ENCODE measurements at places on chromosomes 4 and X.

GRCh38 chr4:143359644-143360193, 23.0 kb downstream of the GAB1 start:
- DNase-seq: no peak

GRCh38 chr4:151455212-151455611, 46.2 kb downstream of the FHIP1A start:
- no peak for DNase-seq

- DNase-seq: no peak
Measured at GRCh38 chr4:106314960-106315359, 1.0 kb downstream of the TBCK start.

DNA sequence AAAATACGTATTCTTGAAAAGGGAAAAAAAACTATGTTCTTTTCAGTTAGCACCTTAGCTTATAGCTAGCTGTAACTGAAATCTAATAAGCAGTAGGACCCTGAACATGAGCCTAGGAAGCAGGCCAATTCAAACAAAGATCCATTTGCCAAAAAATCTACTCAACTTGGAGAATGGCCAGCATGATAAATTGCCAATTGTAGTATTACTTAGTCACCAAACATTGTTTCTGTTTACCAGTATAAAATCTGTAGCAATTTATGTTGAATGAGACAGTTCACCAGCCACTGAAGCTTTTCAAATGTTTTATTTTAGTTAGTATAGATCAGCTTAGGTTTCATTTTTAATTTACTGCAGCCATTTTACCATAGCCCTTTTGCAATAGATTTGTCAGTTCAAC, 323.6 kb upstream of the DIPK2B start:
- DNase-seq: no peak

DNA sequence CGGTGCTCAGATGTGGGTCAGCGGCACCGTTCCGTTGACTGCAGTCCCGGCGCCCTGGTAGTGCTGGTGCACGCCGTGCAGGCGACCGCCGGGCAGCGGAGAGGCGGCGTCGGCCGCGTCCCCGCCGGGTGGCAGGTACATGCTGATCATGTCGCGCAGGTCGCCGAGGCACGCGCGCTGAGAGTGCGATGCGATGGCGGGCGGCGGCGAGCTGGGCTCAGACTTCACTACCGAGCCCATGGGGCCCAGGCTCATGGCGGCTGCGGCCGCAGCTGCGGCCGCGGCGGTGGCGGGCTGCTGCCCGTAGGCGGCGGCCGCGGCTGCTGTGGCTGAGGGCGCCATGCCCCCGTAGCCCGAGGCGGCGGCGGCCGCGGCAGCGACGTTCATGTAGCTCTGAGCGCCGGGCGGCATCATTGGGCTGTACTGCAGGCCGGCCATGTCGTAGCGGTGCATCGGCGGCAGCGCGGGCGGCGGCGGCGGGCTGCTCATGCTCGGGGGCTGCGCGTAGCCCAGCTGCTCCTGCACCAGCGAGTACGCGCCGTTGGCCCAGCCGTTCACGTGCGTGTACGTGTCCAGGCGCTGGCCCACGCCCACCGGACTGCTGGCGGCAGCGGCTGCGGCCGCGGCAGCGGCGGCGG, 1.0 kb downstream of the SOX3 start:
- DNase-seq: peak; percentile 10

DNA sequence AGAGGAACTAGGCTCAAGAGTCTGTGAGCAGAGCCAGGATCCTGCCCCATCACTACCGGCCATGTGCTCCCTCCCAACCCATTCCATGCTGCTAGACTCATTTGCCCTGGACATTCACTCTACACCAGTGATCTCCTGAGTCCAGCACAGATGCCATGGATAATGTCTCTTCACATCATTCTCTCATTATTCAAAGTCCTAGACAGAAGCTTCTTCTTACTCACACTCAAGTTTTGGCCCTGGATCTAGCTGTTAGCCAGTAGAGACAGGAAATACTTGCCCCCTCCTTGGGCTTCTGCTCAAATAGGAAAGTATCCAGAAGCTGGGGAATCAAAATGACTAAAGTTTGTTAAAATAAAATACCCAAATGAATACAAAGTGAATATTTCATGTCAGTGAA, 266.8 kb upstream of the LDB2 start:
- no peak for DNase-seq

GRCh38 chrX:107672955-107673378, 44.7 kb downstream of the PRPS1 start:
- DNase-seq: peak; percentile 65

- no peak for DNase-seq
Measured at GRCh38 chrX:20211261-20211786, 55.4 kb downstream of the RPS6KA3 start.

DNA sequence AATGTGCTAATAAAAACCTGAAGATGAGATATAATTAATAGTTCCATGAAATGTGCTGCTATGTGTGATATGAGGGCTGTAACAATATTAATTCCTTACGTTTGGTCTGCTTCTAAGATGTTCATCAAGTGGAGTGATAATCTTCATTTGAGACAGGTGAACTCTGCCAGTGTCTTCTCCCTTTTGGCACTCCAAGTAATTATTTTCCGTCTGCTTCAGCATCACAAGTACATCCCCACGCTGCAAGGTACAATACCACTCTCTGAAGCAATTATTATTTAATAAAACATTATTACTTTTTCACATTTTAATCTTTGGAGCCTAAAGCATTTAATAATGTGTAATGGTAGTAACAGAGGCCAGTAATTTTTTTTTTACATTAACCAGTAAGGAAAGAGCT, 44.4 kb downstream of the RPS3A start:
- DNase-seq: no peak

GRCh38 chr4:48755281-48755680, 24.8 kb downstream of the FRYL start:
- no peak for DNase-seq

- DNase-seq: no peak
Measured at GRCh38 chr4:183746305-183747229, 87.5 kb downstream of the TRAPPC11 start.

- no peak for DNase-seq
Measured at GRCh38 chrX:802846-803245, 172.3 kb downstream of the SHOX start.

GRCh38 chrX:38249965-38250364, 29.3 kb upstream of the SRPX start:
- DNase-seq: no peak

DNA sequence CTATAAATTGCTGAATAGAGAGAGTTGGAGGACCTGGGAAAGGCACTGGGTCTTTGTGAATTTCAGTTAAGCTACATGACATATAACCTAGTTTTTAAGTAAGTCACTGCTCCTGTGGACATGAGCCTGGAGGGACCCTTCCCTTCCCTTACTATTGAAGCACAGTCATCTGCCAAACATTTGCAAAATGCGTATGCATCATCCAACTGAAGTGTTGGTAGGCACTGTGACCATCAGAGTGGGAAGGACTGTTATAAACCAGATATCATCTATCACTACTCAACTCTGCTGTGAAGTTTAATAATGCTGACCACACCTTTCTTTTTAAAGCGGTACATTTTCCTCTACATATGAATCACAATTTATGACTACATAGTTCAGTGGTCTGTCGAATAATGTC, 5.2 kb downstream of the GABRA3 start:
- no peak for DNase-seq

GRCh38 chrX:37383313-37383712, 34.1 kb downstream of the PRRG1 start:
- no peak for DNase-seq

DNA sequence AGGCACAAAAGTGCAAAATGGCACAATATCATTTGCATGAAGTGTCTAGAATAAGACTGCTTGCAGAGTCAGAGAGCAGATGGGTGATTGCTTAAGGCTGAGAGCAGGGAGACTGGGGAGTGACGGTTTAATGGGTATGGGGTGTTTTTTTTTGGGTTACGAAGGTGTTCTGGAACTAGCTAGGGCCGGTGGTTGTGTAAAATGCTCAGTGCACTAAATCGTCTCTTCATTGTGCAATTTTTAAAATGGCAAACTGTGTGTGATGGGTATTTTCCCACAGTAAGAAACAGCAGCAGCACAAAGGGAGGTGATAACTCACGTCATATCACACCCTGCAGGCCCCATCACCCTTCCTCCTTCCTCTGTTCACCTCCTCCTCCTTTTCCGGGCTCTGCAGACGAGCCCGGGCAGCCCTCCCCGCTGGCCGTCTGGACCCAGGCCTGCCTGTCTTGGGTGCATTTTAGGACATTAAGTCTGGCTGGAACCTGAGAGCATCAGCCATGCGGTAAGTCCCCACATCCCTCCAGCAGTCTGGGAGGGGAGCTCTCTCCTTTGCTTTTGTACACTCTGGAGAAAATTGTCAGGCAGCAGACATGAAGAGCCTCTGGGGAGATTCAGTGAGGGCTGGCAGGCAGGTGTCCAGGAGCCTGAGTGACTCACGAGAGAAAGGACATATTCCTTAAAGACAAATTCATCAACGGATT, 42.7 kb downstream of the ASMT start:
- DNase-seq: peak; percentile 65

- no peak for DNase-seq
Measured at GRCh38 chr4:80540349-80540748, 204.8 kb downstream of the CFAP299 start.
